ENCODE measurements at places on chromosomes 16 and 17.

DNA sequence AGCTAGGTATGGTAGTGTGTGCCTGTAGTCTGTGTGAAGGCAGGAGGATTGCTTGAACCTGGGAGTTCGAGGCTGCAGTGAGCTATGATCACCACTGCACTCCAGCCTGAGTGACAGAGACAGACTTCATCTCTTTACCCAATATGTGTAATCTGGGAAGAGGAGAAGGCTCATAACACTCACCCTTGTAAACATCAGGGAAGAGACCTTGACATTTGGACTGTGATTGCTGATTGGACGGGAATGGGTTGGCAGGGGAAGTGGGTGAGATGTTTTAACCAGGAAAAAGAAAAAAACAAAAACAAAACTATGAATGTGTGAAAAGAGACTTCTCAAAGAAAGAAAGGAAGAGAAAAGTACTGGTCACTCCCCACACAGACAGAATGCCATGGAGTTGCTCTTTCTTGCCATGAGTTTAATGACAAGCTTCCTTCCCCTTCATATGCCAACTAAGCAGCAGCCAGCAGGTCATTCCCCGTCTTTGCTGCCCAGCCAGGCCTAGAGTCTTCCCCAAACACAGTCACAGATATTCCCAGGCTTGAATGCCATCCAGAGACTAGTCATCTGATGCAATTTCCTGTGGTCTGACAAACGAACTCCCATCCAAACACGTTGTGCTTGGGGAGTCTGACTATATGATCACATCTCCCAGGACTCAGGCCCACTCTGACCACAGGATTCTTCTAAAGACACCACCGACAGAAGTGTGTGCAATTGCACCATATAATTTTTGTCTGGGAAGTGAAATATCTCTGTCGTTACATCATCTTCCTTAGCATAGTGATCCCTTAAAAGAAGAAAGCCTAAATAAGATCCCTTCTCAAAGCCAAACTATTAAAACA, 3.6 kb upstream of the XAF1 start:
- DNase-seq = no peak

GRCh38 chr17:40553694-40554534, 11.4 kb downstream of the CCR7 start:
- no peak for DNase-seq

- no peak for DNase-seq
These were observed 75.7 kb downstream of the SEC14L1 start for GRCh38 chr17:77216486-77216885.

DNA sequence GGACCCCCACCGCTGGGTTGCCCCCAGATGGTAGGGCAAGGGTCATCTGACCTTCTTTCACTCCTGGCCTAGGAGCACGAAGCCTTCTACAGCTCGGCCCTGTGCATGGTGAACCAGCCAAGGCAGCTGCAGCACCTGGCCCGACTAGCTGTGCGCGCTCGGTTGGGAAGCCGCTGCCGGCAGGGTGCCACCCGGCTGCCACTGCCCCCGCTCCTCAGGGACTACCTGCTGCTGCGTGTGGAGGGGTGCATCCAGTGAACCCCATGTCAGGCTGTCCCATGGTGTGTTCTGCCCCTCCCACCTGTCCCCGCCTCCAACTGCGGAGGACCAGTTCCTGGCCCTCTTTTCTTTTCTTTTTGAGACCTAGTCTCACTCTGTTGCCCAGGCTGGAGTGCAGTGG, 7.6 kb downstream of the ASB16 start:
- no peak for DNase-seq

Data from stimulated activated naive B cell treated with anti-CD40 and anti-IgM and Interleukin-4, amounts not matched to agents 10 μg/mL and 1 μg/mL and 100 μg/mL, for 72 hours (primary cell).